ENCODE measurements at places on chromosomes 5 and 9. TPM values are rescaled to one million over a fixed set of nuclear protein-coding genes. Genes with fewer than 3 reads are reported as not detected.

The PCDHGA9 gene
- total RNA-seq, result 4.7 TPM

The FANCC gene
- 7.8 TPM for total RNA-seq

The SPINK7 gene
- total RNA-seq, result not detected

The STXBP1 gene
- 19.9 TPM for total RNA-seq

The KIF3A gene
- 13.0 TPM for total RNA-seq

The CTXN3 gene
- not detected for total RNA-seq

The CBY3 gene
- not detected for total RNA-seq

The PHF24 gene
- total RNA-seq, result not detected

The AMBP gene
- not detected for total RNA-seq

The LRRC14B gene
- total RNA-seq, result not detected

The SLC36A3 gene
- total RNA-seq, result not detected

The FBN2 gene
- 81.6 TPM for total RNA-seq

The PCSK1 gene
- under 0.01 TPM for total RNA-seq

The CAPSL gene
- 0.43 TPM for total RNA-seq

The ADRA1B gene
- total RNA-seq, result 0.43 TPM

The NFIB gene
- total RNA-seq, result 5.8 TPM

The MORN5 gene
- total RNA-seq, result not detected

The PCDHGA8 gene
- 3.0 TPM for total RNA-seq

The INSL4 gene
- not detected for total RNA-seq

The ORM2 gene
- not detected for total RNA-seq

The LRRC19 gene
- total RNA-seq, result not detected

The PPIC gene
- total RNA-seq, result 42.5 TPM

The TMEM252 gene
- total RNA-seq, result not detected

The RGS7BP gene
- not detected for total RNA-seq

The ACTBL2 gene
- 0.97 TPM for total RNA-seq

The SAPCD2 gene
- 5.2 TPM for total RNA-seq
